ENCODE measurements at places on chromosomes 2 and 18.

DNA sequence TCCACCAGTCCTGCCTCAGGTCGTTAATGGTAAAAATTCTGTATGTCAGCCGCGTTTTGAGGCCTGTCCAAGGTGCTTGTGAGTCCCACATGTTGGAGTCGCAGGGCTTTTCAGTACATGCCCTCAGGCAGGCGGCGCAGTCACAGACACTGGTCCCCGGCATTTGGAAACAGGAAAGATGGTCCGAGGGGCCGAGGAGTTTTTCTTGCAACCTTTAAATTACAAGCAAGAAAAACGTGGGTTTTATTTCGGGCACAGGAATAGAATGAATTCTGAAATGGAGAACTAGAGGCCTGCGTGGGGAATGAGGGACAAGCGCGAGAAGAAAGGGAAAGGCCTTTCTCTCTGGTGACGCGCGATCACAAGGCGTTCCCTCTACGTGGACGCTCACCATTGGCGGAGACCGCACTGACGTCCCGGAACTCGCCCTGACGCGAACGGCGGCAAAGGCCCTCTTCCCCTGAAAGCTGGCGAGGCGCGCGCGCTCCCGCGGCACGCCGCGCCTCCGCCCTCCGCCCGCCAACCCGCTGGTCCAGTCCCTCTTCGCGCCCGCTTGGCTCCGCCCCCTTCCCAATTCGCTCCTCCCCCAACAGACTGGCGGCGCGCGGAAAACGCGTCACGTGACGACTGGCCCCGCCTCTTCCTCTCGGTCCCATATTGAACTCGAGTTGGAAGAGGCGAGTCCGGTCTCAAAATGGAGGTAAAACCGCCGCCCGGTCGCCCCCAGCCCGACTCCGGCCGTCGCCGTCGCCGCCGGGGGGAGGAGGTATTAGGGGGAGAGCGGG, at the start of gene HNRNPA3:
HNRNPA3 (plus strand) TSS at position 689 of the 785 bp plus-strand sequence; CDS start at position 695, 6 bp downstream.
- peak; percentile 100 for DNase-seq
- H3K4me1 ChIP-seq = peaks cover 46% of the 10 kb centered on the region
- H3K36me3 ChIP-seq = peaks cover 17% of the 10 kb centered on the region
- H3K27me3 ChIP-seq = no peaks in the 10 kb centered on the region
- H3K4me3 ChIP-seq = peak within 1 kb of the TSS; percentile 88

DNA sequence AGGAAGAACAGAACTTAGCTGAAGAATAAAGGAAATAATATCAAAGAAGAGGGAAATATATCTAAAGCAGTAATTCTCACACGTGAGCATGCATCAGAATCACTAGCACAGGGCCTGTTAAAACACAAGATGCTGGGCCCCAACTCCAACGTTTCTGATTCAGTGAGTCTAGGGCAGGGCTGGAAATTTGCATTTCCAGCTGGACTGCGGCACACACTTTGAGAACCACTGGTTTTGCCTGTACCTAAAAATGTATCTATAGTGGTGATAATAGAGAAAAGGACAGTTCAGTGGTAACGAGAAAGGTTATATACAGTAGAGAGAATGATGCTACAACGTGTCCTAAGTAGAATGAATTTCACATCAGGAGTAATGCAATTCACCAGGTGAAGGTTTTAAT, 11.2 kb downstream of the REV1 start:
- H3K27me3 ChIP-seq = no peaks in the 10 kb centered on the region
- H3K4me1 ChIP-seq = peaks cover 34% of the 10 kb centered on the region
- DNase-seq = no peak

- H3K27ac ChIP-seq = no peak overlapping the region
- H3K4me3 ChIP-seq = no peak overlapping the region
- peaks cover 43% of the 10 kb centered on the region for H3K27me3 ChIP-seq
- H3K36me3 ChIP-seq = no peaks in the 10 kb centered on the region
These were observed 40.9 kb downstream of the STAT4 start for GRCh38 chr2:191109888-191110287.

DNA sequence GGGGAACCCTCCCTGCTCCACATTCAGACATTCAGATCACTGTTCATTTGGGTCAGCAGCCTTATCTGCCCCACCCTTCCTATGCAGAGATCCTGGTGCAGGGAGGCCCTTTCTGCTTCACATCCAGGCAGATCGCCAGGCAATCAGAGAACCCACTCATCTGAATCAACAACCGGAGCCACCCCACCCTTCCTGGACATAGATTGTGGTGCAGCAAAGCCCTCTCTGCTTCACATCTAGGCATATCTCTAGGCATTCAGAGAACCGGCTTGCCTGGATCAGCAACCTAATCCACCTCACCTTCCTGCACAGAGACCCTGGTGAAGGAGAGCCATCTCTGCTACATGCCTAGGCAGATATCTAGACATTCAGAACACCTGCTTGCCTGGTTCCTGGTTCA, 184.5 kb upstream of the CNTNAP5 start:
- H3K36me3 ChIP-seq = no peaks in the 10 kb centered on the region
- no peaks in the 10 kb centered on the region for H3K27me3 ChIP-seq
- no peak for DNase-seq
- H3K4me1 ChIP-seq = no peaks in the 10 kb centered on the region

GRCh38 chr2:9255416-9255815, 48.8 kb downstream of the ASAP2 start:
- H3K4me3 ChIP-seq = no peak overlapping the region
- peaks cover 2% of the 10 kb centered on the region for H3K36me3 ChIP-seq
- H3K27me3 ChIP-seq = no peaks in the 10 kb centered on the region
- H3K4me1 ChIP-seq = peaks cover 33% of the 10 kb centered on the region

- H3K4me3 ChIP-seq = no peak overlapping the region
- DNase-seq = no peak
- peaks cover 7% of the 10 kb centered on the region for H3K36me3 ChIP-seq
- H3K27me3 ChIP-seq = no peaks in the 10 kb centered on the region
- peaks cover 21% of the 10 kb centered on the region for H3K4me1 ChIP-seq
These were observed 73.2 kb downstream of the PLA2R1 start for GRCh38 chr2:159989249-159989648.

Data from mesothelial cell of epicardium (in vitro differentiated cells).